ENCODE measurements at places on chromosomes 16 and 17.

- DNase-seq: no peak
These were observed 314.4 kb downstream of the PMP22 start for GRCh38 chr17:14950686-14951085.

DNA sequence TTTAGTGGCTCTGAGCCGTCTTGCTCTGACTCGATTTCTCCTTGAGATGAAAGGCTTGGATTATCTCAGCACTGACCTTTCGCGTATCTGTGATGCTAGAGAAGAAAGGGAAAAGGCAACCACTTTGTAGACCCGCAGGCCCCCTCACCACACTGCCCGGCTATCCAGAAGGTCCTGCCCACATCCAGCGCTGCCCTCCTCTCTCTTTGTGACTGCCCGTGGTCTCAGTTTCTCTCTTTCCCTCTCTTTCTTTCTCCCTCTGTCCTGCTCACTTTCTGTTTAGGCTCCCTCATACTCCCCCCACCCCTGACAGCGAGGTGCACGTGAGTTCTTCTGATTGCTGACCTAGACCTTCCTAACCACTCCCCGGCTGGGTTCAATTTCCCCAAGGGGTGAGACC is 12.8 kb upstream of the TBX21 start:
- no peak for DNase-seq

GRCh38 chr17:79845601-79845949 is 6.3 kb upstream of the CBX4 start:
- no peak for DNase-seq

DNA sequence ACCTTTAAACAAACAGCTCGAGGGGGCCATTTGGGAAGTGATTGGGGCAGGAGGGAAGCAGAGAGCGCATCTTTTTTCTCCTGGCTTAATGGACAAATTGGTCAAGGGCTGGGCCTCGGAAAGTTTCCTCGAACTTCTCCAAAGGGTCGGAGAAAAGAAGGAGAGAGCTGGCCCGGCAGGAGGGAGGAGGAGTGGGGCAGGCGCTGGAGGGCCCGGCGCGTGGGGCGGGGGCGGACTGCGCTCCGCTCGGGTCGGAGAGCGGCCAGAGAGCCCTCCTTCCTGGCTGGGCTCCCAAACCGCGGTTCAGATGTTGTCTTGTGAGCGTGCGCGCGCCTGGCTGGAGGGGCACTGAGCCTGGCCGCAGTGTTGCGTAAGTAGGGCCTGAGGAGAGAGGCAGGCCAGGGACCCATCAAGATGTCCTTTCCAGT is 1.2 kb downstream of the MMP2 start:
- no peak for DNase-seq

- no peak for DNase-seq
These were observed 42.7 kb downstream of the GNAO1 start for GRCh38 chr16:56233795-56234566.

GRCh38 chr17:72618001-72618509 is 474.4 kb downstream of the SLC39A11 start:
- peak; percentile 59 for DNase-seq

DNA sequence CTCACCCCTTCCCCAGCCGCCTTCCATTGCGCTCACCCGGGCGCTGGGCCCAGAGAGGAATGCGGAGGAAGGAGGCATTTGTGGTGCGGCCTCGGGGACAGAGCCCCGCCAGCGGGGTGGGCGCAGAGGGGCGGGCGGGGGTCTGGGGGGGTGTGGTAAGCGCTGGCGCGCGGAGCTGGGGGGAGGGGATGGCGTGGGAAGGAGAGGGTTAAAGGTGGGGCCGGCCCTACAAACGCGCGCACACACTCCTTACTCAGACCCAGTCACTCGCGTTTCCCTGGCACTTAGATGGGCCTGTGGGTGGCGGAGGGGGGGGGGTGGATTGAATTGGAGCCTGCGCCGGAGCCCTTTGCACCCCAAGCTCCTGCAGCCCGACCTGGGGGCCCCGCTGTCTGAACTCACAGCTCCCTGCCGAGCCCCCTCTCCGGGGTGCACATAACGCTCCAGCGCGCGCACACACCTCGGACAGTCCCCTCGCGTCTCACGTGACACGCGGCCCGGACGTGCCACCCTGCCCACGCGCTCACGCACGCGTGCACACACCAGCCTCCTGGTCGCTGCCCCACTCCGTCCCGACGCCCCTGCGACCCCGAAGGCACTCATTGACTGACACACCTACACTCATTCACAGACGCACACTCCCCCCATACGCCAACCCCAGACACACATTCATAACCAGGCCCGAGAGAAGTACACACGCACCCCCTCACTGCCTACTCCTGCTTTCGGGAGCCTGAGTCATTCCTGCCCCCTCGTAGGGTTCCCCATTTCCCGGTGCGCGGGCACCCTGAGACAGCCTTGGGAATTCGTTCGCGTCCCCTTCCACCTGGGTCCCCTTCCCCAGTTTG is 844 bp downstream of the TBKBP1 start:
- DNase-seq: no peak

DNA sequence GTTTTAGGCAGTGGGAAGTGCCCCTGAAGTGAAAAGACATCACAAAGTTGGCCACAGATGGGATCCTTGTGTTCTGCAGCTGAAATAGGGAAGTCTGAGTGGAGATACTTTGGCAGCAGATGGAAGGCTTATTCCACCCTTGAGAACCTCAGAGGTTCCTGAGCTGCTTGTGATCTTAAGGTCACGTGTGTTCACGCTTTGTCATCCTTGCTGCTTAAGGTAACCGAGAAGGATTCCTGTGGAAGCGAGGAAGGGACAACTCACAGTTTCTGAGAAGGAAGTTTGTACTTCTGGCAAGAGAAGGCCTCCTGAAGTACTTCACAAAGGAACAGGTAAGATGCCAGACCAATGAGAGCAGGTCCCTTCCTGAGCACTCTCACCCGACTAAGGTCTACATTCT is 12.2 kb downstream of the ADAP2 start:
- DNase-seq: no peak

GRCh38 chr16:51166091-51166490 is 15.0 kb upstream of the SALL1 start:
- DNase-seq: no peak

DNA sequence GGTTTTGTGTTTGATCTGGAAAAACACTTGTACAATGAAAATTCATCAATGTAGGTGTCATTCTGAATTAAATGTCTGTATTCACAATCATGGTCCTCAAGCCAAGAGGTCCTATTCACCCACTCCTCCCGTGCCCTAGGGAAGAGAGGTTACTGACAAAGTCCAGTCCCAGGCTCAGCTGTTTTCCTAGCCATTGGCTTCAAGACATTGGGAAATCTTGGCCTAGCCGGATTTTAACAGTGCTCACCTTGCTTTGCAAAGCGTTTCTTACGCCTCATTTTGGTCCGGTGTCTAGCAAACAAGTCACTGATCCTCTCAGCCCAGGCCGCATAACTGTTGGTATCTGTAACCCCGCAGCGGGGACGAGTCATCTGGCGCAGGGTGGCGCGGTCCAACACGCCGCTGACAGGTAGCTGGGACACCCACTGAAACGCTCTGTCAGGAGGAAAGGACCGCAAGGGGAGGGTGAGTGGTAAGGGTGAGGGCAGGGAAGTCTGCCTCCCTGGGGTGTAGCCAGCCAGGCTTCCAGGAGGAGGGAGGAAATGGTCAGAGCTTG is 16.7 kb downstream of the MMP28 start:
- DNase-seq: no peak

DNA sequence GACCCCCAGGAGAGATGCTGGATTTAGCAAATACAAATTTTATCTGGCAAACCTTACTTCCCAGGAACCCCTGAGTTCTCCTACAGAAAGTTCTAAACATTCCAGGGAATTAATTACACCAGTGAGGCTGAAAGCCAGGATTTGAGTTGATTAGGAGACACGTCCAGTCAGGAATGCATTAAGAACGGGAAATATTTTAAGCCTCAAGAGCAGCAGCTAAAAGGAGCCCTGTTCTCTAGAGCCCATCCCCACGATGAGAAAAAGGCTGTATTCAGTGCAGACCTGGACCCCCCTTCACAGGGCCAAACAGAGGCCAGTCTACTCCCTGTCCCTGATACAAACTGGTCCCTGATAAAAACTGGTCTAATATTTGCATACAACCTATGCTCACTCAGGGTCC is 55.0 kb downstream of the VAT1L start:
- no peak for DNase-seq

- DNase-seq: no peak
These were observed 23.7 kb upstream of the SLC35B1 start for GRCh38 chr17:49731435-49731831.

DNA sequence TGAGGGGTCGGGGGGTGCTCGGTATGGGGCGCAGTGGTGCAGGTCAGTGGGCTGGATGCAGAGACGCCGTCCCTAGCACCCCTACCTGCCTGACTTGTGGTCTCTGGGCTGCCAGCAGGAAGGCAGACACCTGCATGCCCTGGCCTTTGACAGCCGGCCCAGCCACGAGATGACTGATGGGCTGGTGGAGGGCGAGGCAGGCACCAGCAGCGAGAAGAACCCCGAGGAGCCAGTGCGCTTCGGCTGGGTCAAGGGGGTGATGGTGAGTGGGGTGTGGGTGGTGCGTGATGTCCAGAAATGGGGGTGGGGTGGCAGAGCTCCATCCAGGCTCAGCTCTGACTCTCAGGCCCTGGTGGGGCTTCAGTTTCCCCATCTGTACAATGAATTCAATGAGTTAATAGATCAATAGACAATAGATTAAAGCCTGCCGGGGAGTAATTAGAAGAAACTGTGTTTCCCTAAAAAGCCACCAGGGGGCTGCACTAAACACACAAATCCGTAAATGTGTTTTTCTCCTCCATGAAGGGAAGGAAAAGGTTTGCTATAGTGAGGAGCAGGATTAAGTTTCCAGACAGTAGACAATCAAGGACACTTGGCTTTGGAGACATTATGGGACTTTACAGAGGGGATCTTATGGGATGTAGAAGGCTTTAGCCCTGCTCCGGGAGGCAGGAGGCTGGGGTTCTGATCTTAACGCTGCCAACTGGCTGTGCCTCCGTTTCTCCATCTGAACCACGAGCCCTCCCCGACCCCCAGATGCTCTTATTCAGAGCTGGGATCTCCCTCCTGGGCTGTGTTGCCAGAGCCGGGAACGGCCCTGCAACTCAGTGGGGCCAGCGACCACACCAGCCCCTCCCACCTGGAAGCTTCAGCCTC is 2.2 kb downstream of the SLC12A3 start:
- DNase-seq: peak; percentile 56

- DNase-seq: no peak
These were observed 6.3 kb downstream of the G6PC1 start for GRCh38 chr17:42906772-42907446.

GRCh38 chr17:27940503-27941428 is 47.6 kb upstream of the LYRM9 start:
- no peak for DNase-seq

- no peak for DNase-seq
These were observed 196.6 kb downstream of the ZNF423 start for GRCh38 chr16:49659356-49659755.

- no peak for DNase-seq
These were observed 38.2 kb upstream of the GSE1 start for GRCh38 chr16:85574672-85575475.

DNA sequence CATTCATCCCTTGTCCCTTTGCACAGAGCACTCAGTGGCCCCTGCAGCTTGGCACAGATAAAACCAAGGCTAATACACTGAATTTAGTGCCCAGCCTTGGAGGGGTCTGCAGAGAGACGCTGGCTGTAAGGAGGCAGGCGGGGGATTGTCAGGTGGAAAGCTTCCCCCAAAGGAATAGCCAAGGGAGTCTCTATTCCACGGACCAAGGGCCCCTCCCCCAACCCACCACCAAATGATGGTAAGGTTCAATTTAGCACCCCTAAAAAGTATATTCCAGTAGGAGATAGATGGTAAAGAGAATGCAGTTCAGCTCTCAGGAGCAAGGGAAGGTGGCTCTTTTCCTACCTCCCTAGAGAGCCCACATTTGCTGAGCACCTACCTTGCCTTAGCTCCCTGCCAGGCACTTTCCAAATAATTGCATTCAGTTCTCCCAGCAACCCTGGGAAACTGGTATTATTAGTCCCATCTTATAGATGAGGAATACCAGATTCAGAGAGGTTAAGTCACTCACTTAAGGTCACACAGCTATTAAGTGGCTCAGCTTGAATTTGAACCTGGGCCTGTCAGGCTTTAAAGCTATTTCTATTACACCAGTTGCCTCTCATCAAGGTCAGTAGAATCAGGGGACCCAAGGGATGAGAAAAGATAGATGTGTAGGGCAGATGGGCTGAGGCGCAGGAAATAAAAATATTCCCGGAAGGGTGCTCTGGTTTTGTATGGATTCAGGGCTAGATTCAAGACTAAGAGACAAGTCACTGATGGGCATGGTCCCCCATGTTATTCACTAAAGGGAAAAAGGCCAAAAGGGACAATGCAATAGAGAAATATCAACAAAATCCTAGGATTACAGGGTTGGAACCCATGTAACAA is 20.0 kb upstream of the ZFHX3 start:
- DNase-seq: no peak

DNA sequence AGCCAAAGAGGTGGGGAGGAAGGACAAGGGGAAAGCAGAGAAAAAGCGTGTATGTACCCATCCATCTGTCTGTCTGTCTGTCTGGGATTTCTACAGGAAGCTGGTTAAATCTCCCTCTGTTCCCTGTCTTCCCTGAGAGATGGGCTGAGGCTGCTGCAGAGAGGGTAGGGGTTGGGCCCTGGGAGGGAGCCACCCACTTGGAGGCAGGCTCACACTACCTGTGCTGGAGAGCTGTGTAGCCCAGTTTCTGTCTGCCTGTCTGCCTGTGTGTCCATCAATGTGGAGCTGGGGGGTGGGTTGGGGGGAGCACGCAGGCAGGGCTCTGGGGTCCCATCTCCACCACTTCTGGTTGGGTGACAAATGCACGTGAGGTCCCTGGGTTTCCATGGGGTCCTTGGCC is 18.6 kb upstream of the C17orf113 start:
- no peak for DNase-seq

GRCh38 chr17:57603978-57604377 is 141.1 kb downstream of the CCDC182 start:
- peak; percentile 85 for DNase-seq

GRCh38 chr16:23324727-23325126 is 22.6 kb downstream of the SCNN1B start:
- no peak for DNase-seq

DNA sequence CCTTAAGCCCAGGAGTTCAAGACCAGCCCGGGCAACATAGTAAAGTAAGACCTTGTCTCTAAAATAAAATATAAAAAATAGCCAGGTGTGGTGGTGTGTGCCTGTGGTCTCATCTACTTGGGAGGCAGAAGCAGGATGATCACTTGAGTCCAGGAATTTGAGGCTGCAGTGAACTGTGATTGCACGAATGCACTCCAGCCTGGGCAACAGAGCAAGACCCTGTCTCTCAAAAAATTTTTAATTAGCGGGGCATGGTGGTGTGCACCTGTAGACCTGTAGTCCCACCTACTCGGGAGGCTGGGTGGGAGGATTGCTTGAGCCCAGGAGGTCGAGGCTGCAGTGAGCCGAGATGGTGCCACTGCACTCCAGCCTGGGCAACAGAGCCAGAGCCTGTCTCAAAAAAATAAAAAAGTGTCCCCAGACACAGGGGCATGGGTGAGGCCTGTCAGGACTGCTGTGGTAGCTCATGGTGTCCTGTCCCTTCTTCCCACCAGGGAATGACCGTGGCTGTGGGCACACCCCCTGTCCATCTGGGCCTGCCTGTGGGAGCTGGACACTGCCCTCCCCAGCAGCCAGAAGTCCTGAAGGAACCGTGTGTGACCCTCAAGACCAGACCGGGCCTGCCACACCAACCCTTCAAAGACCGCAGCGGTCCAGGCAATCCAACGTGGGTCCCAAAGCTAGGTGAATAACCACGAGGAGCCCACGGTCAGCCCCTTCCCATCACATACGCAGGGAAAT is 30.8 kb upstream of the GAA start:
- no peak for DNase-seq
